ENCODE measurements at places on chromosomes 2 and 18.

DNA sequence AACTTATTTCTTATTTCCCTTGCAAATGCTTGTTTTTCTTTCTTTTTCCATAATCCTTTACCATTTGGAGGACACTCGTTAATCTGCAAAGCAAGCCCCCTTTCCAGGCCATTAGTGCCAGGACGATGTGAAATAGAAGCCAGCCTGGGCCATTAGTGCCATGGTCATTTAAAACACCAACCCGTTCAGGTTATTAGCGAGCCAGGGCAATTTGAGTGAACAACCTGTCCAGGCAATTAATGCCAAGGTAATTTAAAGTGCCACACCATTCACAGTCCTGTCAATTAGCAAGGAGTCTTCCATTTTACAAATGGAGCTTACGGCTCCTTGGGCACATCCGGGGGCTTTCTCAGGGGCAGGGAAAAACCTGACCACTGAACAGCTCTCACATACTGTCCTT lies 370.6 kb downstream of the HRH4 start:
- no peak for DNase-seq

GRCh38 chr2:144835634-144836350 lies 315.9 kb upstream of the ZEB2 start:
- no peak for DNase-seq

DNA sequence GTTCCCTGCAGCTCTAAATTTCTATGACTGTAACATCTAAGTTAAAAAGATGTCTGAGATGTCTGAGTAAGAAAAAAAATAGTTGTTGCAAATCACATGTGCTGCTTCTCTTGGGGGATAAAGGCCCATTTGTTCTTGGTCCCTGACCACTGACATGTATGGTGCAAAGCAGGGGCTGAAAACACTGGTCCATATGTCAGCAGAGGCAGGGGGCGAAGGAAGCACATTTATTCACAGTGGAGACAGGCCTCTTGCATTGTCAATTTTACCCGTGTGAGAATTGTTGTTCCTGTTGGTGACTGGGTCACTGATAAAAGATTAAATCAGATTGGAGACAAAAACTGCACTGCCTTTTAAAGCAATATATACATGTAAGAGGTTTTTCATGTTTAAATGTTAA lies 38.8 kb downstream of the PRKCE start:
- DNase-seq = no peak

DNA sequence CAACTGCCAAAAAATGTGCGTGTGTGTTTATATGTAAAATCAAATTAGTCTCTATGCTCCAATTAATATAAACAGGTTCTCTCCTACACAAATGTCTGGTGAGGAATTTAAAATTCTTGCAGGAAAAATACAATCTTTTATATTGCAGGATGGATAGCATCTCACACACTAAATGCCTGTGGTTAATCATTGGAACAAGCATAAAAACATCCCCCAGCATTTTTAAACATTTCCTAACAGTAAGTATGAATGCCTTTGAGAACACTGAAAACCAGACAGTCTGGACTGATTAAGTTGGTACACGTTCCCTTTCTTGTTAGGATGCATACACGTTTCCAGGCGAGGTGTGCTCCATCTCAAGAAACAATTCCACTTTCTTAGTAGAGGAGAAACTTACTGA lies 29.9 kb upstream of the PDE1A start:
- DNase-seq = no peak

DNA sequence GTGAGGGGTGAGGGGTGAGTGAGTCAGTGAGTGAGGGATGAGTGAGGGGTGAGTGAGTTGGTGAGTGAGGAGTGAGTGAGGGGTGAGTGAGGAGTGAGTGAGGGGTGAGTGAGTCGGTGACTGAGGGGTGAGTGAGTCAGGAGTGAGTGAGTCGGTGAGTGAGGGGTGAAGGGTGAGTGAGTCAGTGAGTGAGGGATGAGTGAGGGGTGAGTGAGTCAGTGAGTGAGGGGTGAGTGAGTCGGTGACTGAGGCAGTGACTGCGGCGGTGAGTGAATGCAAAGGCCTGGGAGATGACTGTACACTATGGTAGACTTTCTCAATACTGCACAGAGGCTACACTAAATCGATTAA lies 16.6 kb downstream of the THAP4 start:
- DNase-seq = peak; percentile 47
